ENCODE measurements at places on chromosomes 11 and 22.
A peak's percentile ranks its signal among the peaks of the same experiment; 100 is the strongest.

GRCh38 chr22:42511401-42511891 is 8.2 kb downstream of the RRP7A start:
- no peak for DNase-seq

- DNase-seq = no peak
Observed at GRCh38 chr11:57073128-57073527, 84.4 kb downstream of the OR5AK2 start.

DNA sequence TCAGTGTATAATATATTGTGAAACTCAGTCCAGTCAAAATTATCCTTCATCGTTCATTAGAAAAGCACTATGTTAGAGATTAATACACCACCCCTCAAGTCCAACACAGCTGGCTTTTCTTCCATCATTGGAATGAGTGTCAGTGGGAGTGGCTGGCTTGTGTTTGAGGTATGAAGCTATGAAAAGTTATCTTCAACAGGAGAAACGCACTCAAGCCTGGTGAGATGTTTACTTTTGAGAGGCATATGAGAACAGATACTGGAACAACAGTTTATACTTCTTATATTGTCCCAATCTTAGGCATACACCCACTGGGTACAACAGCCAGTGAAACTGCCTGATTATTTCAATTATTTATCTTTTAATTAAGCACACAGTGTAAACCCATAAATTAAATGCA is 34.3 kb downstream of the PLEKHB1 start:
- DNase-seq = no peak

GRCh38 chr22:41555325-41555982 is 5.4 kb upstream of the CSDC2 start:
- DNase-seq = no peak

GRCh38 chr11:134143801-134144200 is 74.9 kb downstream of the JAM3 start:
- no peak for DNase-seq

DNA sequence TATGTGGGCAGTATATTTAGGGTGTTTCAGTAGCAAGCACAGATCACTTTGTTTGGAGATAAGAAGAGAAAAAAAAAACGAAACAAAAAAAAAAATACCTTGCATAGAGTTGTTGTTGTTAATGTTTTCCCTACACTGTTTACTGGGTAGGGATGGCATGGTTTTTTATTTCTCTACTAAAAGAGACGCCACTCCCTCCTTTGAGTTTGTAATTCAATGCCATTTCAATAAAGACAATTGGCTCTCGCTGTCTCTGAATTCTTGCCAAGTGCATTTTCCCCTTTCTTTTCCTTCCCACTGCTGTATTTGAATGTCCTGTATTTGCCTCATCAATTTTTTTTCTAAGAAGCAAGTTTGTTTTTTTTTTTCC is 213.9 kb upstream of the UBASH3B start:
- no peak for DNase-seq

- DNase-seq = no peak
Observed at GRCh38 chr11:3644817-3645235, at the start of gene ART1. TSS of gene ART1 (plus strand) at chr11:3645128. CDS start at chr11:3659214, 14,086 bp downstream.

DNA sequence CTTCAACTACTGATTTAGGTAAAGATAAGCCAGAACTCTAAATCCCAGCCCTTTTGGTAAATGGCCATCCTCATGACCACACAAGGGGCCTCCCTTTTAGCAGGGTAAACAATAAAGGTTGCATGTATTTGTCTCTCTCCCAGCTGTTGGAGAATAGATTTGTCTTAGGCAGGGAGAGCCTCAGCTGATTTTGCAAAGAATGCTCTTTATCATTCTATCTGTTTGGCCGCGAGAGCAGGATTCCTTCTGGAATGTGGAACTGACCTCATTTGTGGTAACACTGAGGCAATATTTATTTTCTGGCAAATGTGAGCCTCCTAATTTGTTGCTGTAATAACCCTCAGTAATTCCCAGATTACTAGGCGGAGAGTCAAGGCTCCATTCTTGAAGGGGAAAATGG is 15.3 kb downstream of the PTS start:
- no peak for DNase-seq

GRCh38 chr11:31045335-31045734 is 324.2 kb downstream of the DCDC1 start:
- no peak for DNase-seq

DNA sequence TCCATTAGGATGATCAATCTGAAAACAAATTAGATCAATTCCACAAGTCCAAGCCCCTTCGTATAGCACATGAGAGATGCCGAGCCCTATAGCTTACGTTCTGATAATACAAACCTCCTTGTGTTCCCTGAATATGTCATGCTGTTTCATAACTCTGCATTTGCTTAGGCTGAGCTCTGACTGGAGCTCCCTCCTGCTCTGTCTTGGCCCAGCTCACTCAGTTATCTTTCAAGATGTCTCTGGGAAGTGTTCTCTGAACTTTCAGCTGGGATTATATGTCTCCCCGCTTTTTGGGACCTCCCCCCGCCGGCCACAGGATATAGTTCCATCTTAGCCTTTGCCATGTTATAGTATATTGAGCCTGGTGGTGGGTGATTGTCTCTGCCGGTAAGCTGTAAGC is 44.0 kb downstream of the FDX1 start:
- no peak for DNase-seq

- no peak for DNase-seq
Observed at GRCh38 chr11:133659538-133660201, 127.4 kb upstream of the OPCML start.

GRCh38 chr11:48003926-48004325 is 23.6 kb downstream of the PTPRJ start:
- DNase-seq = no peak

DNA sequence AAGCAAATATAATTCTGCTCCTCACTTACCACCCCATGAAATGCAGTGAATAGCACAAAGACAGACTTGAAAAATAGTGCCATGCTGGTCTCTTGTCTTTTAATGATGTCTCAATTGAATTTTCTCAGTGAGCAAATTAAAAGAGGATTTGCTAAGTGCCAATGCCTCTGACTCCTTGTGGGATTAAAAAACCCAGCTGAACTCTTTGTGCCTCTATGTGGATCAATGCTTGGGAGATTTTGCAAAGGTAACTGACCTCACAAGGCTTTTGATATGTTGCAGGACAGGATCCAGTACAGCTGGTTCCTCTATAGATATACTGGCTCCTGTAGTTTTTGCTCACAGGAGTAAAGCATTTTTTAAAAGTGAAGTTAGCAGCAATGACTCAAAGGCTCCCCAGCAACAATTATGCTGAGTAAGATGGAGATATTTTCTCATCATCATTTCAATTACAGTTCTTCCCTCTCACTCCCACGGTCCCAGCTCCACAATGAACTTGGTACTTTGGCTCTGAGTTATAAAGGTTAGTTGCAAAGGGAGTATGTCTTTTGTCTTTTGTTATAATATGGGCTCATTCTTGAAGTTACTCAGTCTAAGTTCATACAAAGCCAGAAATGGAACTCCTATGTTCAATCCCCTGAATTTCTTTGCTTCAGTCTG is 471.5 kb downstream of the LRRC4C start:
- DNase-seq = no peak

DNA sequence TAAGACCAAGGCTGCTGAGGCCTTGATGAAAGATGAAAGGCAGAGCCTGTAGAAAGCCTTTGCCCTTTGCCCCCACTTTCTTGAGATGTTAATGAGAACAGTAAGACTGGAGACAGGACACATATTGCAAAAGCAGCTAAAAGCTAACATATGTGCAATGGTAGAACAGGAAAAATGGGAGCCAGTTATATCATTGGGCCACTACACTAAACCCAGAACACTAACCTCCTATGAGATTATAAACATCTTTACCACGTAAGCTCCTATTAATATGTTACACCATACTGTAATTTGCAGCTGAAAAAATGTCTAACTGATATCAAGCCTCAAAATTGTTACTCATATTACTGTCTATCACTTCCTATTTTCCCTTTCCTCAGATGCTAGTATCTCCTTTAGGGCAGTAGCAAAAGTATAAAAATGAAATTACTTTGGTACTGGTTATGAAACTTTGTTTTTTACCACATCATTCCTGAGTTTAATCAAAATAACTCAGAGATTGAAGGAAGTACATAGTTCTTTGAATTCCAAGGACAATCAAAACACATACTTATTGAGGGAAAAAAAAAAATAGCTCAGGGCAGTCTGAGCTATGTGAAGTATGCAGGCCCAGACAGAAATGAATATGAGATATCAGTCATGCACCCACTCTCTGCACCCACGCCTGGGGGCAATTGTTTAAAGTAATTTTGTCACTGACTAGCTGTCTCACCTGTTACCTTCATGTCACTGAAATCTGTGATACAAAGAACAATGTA is 9.1 kb downstream of the HPS5 start:
- DNase-seq = no peak

DNA sequence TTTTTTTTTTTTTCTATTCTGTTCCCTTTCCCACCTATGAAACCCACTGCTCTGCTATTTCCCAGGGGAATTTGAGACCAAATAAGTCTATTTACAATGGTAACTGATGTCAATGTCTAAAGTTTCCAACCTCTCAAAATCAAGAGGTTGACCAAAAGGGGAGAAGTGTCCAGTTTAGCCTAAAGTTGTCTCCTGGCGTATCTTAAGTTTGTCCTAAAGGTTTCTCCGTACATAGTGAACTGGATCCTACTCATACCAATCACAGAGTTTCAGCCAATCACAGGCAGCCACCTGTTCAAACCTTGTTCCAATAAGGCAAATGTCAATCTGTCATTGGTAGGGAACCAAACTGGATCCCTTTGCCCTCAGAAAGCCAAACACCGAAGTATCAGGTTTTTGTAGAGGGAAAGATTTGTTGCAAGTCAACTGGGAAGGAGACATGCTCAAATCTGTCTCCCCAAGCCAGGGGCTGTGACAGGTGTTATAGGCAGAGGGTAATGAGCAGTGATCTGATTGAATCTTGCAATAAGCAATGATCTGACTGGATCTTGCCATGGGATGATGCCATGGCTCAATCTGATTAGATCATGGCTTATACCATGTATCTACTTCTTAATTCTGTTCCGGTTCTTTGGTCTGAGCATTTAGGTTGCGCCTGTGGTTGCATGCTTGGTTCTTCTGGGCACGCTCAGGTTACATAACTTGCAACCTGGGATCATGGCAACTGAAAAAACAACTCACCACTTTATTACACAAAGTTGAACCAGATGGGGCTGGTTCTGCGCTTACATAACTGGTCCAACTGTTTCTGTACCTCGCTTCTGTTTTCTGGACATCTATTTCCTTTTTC is 1.1 kb upstream of the VPS37C start:
- peak; percentile 42 for DNase-seq

- DNase-seq = no peak
Observed at GRCh38 chr11:106872246-106872645, 146.0 kb downstream of the GUCY1A2 start.

GRCh38 chr11:10770626-10771254 is 19.7 kb downstream of the CTR9 start:
- DNase-seq = peak; percentile 41

GRCh38 chr22:47295982-47296381 is 533.5 kb downstream of the TBC1D22A start:
- DNase-seq = no peak

- DNase-seq = no peak
Observed at GRCh38 chr11:43138621-43139140, 173.1 kb upstream of the API5 start.

DNA sequence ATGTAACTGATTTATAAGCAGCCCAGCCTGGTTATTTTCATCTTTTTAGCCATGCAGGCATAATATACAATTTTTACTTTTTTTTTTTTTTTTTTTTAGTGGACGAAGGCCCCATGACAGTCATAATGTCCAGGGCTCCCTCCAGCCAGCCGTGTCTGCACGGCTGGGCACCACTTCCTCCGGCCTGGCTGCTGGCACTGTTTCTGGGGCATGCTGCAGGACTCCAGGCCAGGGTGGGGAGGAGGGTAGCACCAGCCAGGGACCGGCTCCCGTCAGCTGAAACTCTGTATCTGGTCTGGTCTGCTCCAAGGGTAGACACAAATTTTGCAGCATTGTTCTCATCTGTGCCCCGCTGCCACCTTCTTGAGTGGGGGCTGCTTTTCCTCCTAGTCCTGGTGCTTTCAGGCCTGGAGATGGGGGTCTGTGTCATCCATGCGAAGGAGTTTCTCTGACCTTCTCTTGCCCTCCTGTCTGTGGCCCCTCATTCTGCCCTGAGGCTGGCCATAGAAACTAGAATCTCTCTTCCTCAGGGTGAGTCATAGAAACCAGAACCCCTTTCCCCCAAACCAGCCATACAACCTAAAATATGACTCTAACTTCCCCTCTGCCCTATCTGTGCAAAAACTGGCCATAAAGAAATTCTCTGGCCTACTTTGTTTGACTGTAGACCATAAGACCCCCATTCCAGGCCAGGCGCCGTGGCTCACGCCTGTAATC is 9.2 kb upstream of the RRP7A start:
- no peak for DNase-seq

DNA sequence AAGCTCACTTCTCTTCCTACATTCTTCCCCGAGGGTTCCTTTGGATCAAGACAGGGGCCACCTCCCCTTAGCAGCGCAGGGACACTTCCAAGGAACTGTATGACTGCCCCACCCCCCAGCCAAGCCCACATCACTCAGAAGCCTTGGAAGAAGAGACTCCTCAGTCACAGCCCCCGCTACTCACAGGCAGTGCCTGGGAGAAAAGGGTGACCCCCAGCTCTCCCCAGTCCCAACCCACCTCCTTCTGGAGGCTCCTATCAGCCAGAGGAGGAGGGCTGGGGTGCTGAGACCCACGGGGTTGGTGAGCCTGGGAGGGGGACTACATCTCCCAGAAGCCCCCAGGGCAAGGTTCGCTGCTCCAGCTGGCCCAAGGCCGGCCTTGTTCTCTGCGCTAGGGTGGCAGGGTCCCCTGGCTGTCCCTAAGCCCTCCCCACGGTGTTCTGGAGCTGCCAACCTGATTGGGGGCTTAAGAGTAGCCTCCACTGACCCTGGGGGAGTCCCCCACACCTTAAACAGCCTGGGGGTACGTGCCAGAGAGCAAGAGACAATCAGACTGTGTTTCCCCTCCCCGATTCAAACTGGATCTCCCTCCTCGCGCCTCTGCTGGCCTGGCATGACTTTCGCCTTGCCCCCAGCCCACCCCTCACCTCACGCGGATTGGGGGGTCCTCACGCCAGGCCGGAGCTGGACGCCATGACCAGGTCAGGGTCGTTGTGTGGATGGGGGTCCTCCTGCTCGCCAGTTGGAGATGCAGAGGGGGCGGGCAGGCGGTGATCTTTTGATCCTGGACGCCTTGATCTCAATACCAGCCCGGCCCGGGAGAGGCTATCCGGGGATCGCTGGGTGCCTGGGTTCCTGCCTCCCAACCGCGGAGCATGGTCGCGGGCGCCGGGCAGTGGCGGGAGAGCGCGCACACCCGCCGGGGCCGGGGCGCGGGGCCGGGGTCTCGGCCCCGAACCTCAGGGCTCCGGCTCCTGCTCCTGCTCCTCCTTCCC is 838 bp downstream of the BCL9L start:
- peak; percentile 70 for DNase-seq

GRCh38 chr11:131685206-131685605 is 314.8 kb downstream of the NTM start:
- no peak for DNase-seq

- DNase-seq = no peak
Observed at GRCh38 chr22:41856469-41856868, 23.6 kb downstream of the SREBF2 start.

Measured in activated CD4-positive, alpha-beta T cell treated with anti-CD3 and anti-CD28 coated beads, Interleukin-10, Interleukin-2, amounts not matched to agents 100 ng/mL and 50 ng/mL, durations not matched to agents 16 hours and 8 hours (primary cell).